ENCODE measurements at places on chromosomes 2 and 18. TPM values are rescaled to one million over a fixed set of nuclear protein-coding genes. Genes with fewer than 3 reads are reported as not detected.

DHRS9 gene
- 1.1 TPM for total RNA-seq

RAB17 gene
- total RNA-seq, result 24.2 TPM

DTNA gene
- total RNA-seq, result 55.7 TPM

DNA sequence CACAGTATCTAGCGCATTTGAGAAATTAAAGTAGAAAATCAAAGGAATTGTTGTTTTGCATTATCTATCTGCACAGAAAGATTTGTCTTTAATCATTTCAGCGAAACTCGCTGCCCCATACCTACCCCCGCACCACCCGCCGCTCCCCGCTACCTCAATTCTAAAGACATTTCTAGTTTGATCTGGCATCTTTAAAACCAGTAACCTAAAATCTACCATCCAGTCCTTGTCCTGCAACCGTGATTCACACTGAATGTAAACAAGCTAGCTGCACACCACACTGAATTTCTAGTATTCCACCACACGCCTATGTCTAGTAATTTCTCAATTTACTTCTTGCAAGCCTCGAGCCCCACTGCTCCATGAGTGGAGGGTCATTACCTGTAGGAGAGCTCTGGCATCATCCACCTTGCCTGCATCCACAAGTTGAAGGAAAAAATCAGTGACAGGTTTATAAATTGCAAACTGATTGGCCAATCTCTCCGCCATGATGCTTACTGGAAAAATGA lies 60.1 kb downstream of the ABCG8 start:
- DNase-seq, result no peak

DNA sequence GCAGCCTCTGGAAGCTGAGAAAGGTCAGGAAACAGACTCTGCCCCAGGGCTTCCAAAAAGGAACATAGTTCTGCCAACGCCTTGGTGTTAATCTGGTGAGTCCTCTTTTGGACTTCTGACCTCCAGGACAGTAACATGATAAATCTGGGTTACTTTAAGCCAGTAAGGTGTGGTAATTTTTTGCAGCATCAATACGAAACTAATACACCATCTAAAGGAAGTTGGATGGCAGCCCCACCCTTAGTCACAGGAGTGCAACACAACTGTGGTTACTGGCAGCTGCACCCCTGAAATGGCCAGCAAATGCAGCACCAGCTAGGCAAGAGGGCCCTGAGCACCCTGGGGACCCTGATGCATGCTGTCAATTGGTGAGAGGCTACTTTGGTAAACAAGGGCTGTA lies 25.8 kb downstream of the CREG2 start:
- DNase-seq, result no peak

GRCh38 chr2:20578895-20579825 lies 71.7 kb downstream of the HS1BP3 start:
- peak; percentile 82 for DNase-seq

- no peak for DNase-seq
These were observed 57.2 kb upstream of the LYPD6B start for GRCh38 chr2:148981324-148981723.

GRCh38 chr2:119301413-119301812 lies 65.2 kb downstream of the C2orf76 start:
- DNase-seq, result no peak

Measured in ureter (tissue), 1 donor.